IMR-90 (cell line): ENCODE measurements at places on chromosomes 6 and 20. TPM values are rescaled to one million over a fixed set of nuclear protein-coding genes. Genes with fewer than 3 reads are reported as not detected.

Gene FKBP1C
- 0.56 and 0.72 TPM in 2 replicates for total RNA-seq

Gene BLOC1S5
- 17.2 and 18.3 TPM in 2 replicates for total RNA-seq

Gene MRAP2
- under 0.01 TPM in 1 of 2 replicates, not detected in the other for total RNA-seq

DNA sequence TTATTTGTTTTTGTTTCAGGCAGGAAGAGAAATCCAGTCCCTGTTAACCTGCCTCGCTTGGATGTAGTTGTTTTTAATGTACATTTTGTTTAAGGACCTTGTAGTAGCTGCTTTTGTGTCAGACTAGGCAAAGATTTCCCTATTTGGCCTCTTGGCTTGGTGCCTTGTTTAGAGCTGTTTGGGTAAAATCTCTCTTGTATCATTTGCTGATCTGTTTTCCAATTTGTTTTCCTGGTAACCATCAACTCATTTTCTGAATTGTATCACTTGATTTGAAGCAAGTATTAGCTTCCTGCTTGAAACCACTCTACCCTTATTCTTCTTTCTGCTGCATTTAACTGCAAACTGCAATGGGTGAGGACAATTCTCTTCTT lies 160.7 kb downstream of the ZFAND3 start:
- no peak overlapping the region for H3K4me3 ChIP-seq
- H3K36me3 ChIP-seq: no peaks in the 10 kb centered on the region
- no peak overlapping the region for H3K27ac ChIP-seq

DNA sequence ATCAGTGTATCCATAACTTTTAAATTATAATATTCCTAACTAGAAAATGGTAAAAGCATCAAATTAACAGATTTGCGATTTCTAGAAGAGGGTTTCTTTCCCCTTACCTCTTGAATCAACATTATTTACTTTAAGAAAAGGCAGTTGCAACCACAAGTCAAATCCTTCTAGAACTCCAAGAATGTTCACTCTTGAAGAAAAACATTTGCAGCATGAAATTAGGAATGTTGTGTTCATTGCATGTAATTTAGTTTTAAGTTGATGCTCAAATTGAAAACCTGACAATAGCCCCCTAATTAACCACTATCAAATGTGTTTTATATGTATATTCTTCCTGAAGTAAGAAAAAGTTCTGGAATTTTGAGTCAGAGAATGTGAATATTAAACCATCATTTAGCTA lies 2.3 kb upstream of the REV3L start:
- H3K4me3 ChIP-seq: no peak overlapping the region
- no peaks in the 10 kb centered on the region for H3K36me3 ChIP-seq
- no peaks in the 10 kb centered on the region for H3K27me3 ChIP-seq

DNA sequence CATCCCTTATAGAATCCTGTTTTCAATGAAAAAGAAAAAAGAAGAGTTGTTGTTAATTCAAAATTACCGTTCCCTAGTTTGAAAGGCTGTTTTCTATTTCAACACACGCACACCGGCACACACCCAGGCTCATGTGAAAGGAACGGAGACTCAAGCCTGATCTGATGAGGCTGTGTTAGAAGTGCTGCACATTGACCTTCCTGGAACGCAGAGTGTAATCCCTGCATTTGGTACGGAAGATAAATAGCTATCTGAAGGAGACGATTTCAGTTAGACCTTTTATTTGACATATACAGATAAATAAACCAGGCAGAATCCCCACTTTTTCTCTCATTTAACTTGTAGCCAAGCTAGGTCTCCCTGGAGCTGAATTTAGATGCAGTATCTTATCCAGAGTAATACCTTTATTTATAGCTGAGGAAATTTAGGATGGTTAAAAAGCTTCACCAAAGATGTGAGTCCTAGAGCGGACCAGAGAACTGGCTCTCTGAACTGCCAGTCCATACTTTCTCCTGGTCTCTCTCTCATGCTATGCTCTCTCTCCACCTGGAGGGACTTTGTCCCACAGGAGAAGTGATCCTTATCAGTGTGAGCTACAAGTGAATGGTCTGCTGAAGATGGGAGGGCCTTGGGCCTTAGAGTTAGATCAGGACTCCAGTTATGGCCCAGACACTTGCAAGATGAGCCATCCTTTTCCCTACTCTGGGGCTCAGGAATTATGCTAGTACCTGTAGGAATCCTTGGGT lies 30.6 kb downstream of the MAP3K4 start:
- H3K27me3 ChIP-seq: no peaks in the 10 kb centered on the region
- no peak for DNase-seq
- H3K36me3 ChIP-seq: 0 out of 2 replicates have a peak, but pooled peaks cover 1% of the 10 kb centered on the region
- H3K27ac ChIP-seq: no peak overlapping the region
- no peaks in the 10 kb centered on the region for H3K4me1 ChIP-seq

DNA sequence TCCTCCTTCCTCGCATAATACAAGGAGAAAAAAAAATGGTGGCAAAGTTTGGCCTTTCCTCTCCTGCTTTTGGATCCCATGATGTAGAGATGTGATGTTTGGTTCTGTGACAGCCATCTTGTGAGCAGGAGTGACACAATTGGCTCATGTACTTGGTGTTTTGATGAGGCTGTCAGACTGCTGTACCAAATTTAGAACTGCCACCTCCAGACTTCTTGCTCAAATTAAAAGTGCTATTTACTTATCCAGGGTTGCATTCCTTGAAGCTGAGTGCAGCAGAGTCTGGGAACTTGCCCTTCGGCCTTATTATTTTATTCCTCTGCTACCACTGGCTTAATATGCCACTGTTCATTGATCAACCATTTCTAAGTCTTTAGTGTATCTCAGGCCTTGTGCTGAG lies 21.9 kb downstream of the BCAS1 start:
- H3K4me1 ChIP-seq: no peaks in the 10 kb centered on the region
- peaks cover 5% of the 10 kb centered on the region; the same call in 1 of the 2 replicates for H3K27me3 ChIP-seq
- H3K36me3 ChIP-seq: no peaks in the 10 kb centered on the region
- H3K4me3 ChIP-seq: no peak overlapping the region
- no peak for DNase-seq
- H3K27ac ChIP-seq: no peak overlapping the region

DNA sequence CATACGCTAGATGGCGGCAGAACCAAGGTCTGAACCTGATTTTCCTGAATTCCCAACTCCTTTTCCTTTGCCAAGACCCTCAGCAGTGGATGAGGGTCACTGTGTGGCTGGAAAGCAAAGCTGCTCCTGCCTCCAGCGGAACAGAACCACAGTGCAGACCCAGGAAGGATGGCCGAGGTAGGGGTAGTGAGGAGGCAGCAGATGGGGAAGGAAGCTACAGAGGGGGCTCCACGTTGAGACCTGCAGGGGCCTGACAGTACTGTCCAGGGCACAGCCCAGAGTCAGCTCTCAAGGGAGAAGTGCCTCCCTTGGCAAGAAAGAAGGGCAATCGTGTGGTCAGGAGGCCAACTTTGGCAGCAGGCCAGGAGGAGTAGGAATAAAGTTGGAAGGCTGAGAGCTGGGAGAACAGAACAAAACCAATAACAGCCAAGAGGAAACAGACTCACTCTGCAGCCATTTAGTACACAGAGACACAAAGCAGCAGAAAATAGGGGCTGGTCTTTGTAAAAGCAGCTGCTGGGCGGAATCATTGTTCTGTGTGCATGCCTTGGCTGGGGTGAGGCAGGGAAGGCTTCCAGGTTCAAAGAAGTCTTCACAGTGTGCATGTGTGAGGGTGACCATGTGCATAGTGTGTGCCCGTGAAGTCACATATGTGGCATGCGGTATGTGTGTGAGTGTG lies 3.1 kb downstream of the GABRR2 start:
- H3K27me3 ChIP-seq: peaks cover 11% of the 10 kb centered on the region
- H3K4me3 ChIP-seq: no peak overlapping the region
- H3K4me1 ChIP-seq: peaks cover 6% of the 10 kb centered on the region; the same call in 1 of the 2 replicates
- peaks cover 5% of the 10 kb centered on the region for H3K36me3 ChIP-seq
- H3K27ac ChIP-seq: no peak overlapping the region

DNA sequence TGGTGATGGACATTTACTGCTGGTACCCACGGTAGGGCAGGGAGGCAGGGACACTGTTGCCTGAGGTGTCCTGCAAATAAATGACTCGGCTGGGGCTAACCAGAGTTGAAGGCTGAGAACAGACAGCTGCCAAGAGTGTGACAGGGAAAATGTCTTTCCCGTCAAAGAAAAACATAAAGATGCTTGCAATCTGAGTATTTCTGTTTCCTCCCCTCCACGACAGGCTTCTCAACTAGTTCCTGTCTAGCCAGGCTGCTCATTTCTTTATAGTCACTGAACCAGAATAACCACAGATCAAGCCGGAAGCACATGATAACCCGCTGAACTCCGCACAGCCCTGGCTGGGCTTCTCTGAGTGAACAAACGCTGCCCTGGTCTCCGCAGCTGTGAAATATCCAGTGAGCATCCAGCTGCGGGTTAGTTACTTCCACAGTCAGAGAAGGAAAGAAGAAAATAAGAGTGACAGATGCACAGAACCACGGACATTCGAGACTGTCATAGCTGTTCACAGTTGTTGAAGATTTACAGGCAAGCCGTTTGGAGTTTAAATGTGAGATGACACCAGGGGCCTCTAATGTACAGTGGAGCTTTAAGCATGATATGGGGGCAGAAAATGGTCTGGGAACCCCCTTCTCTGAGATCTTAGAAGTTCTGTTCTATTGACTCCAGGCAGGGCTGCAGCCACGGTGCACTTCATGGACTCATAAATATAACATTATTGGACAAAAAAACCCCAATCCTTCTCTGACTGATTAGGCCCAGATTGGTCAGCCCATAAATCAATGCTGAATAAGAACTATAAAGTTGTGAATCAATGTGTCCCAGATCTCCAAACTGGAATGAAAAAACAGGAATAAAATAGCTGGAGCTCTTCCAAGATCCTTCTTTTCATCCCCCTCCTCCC lies 299.9 kb upstream of the SUPT3H start:
- 0 out of 2 replicates have a peak overlapping the region, but pooled peaks have one; percentile 0 for H3K27ac ChIP-seq
- peak; percentile 66 for DNase-seq

DNA sequence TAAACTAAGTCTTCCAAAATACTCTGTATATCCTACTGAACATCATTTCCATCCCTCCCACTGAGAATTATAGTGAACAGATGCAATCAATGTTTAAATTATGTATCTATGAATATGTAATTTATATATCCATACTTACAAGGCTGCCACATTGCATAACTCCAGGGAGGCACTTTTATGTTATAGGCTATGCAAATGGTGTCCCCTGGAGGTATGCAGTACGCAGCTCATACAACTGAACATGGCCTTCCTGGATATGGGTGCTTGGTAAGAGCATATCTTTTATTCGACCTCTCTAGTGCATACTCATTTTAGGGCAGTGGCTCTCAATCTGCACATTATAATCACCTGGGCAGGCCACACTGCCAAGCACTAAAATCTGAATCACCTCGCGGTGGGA lies 127.3 kb downstream of the BANF2 start:
- DNase-seq: no peak
- no peak overlapping the region for H3K4me3 ChIP-seq
- H3K27ac ChIP-seq: no peak overlapping the region

DNA sequence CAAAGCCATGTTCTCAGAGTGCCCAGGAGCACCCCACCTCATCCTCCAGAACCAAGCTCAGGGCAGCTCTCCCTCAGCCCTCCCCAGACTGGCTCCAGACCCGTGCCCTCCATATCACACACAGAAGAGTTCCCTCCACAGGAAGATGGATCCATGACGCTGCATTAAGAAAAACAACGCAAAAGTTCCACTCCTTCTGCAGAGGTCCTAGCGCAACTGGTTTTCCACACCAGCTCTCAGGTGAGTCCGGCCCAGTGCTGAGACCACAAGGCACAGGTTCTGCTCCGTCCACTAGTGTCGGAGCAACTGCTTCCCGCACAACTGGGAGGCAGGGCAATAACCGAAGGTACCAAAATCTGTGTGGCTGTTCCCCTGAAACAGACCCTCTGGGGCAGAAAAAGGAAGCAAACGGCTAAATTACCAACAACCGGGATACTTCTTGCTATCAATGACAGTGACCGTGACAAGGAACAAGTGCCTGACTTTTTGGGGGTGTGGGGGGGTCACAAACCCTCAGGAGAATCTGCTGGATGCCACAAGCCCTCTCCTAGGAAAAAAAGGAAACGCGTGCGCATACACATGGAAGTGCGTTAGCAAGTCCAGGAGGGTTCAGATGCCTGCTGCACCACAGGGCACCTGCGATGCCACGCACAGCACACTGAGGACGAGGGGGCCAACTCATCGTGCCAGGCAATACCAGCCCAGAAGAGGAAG lies 49.2 kb downstream of the MYH7B start:
- no peak for DNase-seq
- no peaks in the 10 kb centered on the region for H3K4me1 ChIP-seq
- no peak overlapping the region for H3K4me3 ChIP-seq
- no peaks in the 10 kb centered on the region for H3K27me3 ChIP-seq

- no peaks in the 10 kb centered on the region for H3K27me3 ChIP-seq
- no peaks in the 10 kb centered on the region for H3K36me3 ChIP-seq
- DNase-seq: peak; percentile 97
- peak overlapping the region; percentile 60 for H3K4me3 ChIP-seq
Measured at GRCh38 chr20:1325173-1326030, 3.5 kb downstream of the SDCBP2 start.

GRCh38 chr6:4582506-4583417 lies 193.4 kb upstream of the CDYL start:
- no peaks in the 10 kb centered on the region for H3K36me3 ChIP-seq
- peak; percentile 64 for DNase-seq
- H3K4me1 ChIP-seq: peaks cover 18% of the 10 kb centered on the region
- peak overlapping the region; percentile 90 for H3K27ac ChIP-seq

GRCh38 chr6:20866935-20867703 lies 332.9 kb downstream of the CDKAL1 start:
- no peaks in the 10 kb centered on the region for H3K27me3 ChIP-seq
- H3K27ac ChIP-seq: no peak overlapping the region
- peaks cover 2% of the 10 kb centered on the region; the same call in 1 of the 2 replicates for H3K4me1 ChIP-seq
- DNase-seq: peak; percentile 68
- H3K36me3 ChIP-seq: no peaks in the 10 kb centered on the region

GRCh38 chr6:145704143-145704781 lies 31.1 kb downstream of the EPM2A start:
- no peak overlapping the region for H3K4me3 ChIP-seq
- no peaks in the 10 kb centered on the region for H3K27me3 ChIP-seq
- no peaks in the 10 kb centered on the region for H3K36me3 ChIP-seq
- H3K4me1 ChIP-seq: peaks cover 2% of the 10 kb centered on the region; the same call in 1 of the 2 replicates
- H3K27ac ChIP-seq: no peak overlapping the region

DNA sequence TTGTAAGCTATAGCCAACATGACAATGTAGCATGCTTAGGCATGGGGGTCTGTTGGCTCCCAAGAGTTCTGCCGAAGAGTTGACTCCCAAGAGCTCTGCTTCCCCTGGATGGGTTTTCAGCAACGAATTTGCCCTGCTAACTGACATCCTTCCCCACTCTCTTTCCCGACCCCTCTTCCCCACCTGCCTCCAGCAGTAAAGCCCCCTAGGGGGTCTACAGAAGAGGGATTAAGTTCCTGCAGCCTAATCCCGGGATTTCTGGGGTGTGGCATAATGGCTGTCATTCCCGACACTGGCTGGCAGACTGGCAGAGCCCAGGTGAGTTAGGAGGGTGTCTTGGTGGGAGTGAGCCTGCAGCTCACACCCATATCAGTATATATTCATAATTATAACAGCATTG lies 121.0 kb upstream of the ZNF184 start:
- H3K36me3 ChIP-seq: no peaks in the 10 kb centered on the region
- H3K27ac ChIP-seq: no peak overlapping the region
- no peaks in the 10 kb centered on the region for H3K4me1 ChIP-seq
- no peak overlapping the region for H3K4me3 ChIP-seq
